ENCODE measurements at places on chromosomes 16 and 17.
A peak's percentile ranks its signal among the peaks of the same experiment; 100 is the strongest.

- DNase-seq = no peak
These were observed 41.5 kb downstream of the ARHGAP44 start for GRCh38 chr17:12830777-12831247.

DNA sequence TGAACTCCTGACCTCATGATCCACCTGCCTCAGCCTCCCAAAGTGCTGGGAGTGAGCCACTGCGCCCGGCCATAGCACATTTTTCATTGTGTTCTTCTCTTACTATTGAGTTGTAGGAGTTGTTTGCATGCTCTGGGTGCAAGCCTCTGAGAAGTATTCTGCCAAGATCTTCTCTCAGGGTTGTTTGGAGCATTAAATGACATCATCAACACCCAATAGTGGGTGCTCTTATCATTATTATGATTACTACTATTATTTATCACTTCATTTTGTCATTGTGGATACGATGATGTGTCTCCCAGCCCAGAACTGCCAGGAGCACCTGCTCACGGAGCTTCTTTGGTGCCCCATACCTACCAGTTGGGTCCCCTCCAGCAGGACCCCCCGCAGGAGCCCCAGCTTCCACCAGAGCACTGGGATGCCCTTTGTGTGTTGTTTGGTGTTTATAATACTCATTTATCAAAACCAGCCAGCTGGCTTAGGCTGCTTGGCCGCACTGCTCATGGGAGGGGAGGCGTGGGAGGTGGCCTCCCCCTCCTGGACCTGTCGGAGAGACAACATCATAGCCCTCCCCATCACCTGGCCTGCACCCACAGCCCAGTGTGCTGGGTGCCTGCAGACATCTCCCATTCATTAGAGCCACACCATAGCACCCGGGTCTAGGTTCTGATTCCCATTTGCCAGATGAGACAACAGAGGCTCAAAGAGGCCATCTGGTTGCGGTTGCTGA, 12.9 kb upstream of the MAP2K3 start:
- no peak for DNase-seq

- DNase-seq = no peak
These were observed 2.9 kb upstream of the CD7 start for GRCh38 chr17:82320140-82320840.

DNA sequence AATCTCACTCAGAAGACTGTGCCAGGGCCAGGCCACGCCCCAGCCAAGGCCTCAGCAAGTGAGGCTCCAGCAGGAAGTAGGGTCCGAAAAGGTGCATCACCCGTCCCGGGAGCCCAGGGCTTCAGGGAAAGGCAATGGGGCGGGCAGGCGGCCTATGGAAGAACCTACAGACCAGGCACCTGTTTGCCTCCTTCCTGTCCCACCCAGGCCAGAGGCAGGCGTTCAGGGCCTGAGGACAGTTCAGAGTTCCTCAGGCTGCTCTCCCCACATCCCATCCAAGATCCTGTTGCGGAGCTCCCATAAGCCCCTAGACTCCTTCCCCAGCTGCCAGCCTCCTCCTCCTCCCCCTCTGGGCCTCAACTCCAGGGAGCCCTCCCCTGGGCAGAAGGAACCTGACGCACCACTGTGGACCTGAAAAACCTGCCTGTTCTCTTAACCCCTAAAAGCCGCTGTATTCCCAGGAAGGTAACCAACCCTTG, 2.3 kb downstream of the CLUH start:
- DNase-seq = no peak

GRCh38 chr16:70473446-70474319, 19.3 kb downstream of the FCSK start:
- DNase-seq = no peak

DNA sequence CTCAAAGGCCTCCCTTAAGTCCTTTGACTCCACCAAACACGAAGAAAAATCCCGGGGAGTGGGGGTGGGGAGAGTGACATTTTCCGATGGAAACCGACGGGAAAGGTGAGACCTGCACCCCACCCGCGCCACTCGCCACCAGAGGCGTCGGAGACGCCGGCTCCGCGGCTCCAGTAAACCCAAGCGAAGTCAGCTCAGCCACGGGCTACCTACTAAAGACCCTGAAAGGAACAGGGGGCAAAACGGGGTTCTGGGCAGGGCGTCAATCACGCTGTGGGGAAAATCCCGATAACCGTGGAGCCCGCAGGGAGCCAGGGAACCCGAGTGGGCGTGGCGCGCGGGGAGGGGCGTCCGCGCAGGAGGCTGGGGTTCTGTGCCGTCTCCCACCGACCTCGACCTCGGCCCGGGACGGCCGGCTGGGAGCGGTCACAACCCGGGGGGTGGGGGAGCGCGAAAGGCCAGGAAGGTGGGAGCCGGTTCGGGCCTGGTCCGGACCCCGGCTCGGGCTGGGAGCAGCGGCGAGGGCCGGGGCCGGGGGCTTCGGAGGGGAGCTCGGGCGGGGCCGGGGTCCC, 565 bp downstream of the WDR45B start:
- peak; percentile 66 for DNase-seq

DNA sequence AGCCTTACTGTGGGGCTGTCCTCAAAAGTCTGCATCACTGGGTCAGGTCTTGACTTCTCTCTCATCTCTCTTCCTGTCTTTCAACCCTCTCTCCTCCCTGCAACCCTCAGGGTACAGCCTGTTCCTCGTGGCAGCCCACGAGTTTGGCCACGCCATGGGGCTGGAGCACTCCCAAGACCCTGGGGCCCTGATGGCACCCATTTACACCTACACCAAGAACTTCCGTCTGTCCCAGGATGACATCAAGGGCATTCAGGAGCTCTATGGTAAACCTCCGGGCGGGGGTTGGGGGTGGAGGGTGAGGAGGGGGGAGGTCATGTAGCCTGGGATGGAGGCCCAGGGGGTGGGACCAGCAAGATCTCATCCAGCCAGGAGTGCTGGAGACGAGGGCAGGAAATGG, 12.7 kb downstream of the MMP2 start:
- no peak for DNase-seq

GRCh38 chr17:17951524-17951923, 20.7 kb downstream of the TOM1L2 start:
- DNase-seq = no peak

DNA sequence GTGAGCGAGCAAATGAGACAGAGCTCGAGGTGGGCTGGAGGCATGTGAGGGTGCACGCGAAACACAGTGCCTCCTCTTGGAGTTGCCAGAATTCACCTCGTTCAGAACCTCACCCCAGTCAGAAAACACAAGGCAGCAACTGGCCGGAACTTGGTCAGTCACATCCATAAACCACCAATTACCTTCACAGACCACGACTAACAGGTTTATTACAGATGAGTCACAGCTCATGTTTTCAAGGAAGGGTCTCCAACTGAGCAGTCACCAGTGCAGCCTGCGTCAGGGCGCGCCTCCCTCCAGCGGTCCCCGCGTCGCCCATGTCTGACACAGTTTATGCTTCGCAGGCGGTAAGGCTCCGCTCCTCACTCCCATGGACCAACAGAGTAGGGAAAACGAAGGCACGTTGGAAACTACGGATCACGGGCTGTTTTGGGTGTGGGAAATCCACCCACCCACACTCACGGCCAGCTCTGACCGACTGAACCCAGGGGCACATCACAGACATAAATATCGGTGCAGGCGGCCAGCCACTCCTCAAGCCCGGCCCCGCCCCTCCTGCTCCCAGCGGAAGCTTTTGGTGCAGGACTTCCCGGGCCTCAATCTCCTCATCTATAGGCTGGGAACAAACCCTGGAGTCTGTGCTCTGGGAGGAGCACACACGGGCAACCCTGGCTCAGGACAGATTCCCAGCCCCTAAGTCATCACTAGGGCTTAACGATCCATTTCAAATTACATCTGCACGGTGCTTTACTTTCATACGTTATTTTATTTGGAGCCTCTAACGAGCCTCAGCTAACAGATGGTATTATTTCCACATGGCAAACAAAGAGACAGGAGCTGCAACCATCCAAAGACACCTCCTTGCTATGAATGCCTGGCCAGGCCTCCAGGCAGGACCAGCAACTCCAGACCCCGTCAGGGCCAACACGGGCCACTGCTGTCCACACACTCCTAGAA, 126.3 kb downstream of the ZNF778 start:
- DNase-seq = no peak

DNA sequence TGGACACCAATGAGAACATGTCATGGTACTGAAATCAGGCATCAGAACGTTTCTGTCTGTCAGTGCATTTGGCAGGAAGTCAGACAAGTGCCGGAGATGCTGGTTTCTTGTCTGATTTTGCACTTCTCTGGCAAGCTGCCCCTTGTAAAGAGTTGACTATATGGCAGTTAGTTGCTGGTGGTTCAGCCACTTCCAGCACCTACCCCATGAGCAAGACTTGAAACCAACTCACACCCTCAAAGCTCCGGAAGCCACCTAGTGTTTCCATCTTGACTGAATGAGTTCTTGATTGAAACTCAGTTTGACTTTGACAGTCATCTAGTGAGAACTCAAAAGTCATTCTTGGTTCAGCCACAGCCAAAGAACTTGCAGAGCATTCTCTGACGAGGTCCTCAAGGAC, 225.1 kb downstream of the SPECC1 start:
- no peak for DNase-seq

GRCh38 chr17:81235822-81236740, 2.8 kb downstream of the TEPSIN start:
- DNase-seq = peak; percentile 68

- DNase-seq = no peak
These were observed 9.7 kb upstream of the ITGB3 start for GRCh38 chr17:47243737-47244598.
